ENCODE measurements at places on chromosomes 6 and 20.

DNA sequence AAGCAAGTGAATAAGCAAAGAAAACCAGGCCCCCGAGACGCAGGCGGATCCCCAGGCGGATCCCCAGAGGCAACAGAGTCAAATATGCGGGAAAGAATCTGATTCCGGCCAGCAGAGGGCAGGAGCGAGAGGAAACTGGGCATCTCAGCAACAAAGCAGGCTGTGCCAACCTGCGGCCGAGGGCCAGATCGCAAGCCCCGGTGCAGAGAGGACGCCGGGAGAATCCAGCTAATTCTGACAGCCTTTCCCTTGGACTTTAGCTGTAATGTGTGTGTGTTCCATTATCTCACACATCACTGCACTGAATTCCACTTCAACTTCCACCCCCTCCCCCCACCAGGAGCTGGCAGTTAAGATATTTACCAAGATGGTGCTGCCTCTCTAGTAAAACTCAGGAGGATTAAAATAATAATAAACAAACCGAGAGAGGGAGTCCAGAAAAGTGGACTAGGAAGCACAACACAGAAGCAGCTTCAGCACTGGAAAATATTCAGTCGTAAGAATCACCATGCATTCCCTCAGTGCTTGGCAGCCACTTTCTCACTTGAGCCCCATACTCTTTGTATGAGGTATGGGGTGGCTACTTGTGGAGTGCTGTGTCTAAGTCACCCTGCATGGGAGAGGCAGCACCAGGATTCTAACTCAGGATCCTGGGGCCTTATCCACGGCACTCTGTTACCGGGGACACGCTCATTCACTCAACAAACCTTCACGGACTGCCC is 66.2 kb upstream of the SNX9 start:
- DNase-seq: peak; percentile 89

DNA sequence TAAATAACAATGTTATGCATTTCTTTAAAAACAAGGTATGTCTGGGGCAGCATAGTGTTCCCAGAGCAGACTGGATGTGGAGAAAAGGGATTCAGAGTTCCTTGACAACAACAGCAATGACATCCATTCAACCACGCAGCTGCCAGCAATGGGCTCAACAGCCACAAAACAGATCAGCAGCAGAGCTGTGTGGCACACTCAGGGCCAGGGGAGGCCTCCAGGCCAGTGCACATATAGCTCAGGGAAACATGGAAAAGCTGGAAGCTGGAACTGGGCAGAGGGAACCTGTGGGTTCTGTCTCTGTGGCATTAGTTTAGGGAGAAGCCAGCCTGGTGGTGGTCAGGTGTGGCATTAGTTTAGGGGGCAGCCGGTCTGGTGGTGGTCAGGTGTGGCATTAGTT is 148.3 kb downstream of the SMOC2 start:
- no peak for DNase-seq

DNA sequence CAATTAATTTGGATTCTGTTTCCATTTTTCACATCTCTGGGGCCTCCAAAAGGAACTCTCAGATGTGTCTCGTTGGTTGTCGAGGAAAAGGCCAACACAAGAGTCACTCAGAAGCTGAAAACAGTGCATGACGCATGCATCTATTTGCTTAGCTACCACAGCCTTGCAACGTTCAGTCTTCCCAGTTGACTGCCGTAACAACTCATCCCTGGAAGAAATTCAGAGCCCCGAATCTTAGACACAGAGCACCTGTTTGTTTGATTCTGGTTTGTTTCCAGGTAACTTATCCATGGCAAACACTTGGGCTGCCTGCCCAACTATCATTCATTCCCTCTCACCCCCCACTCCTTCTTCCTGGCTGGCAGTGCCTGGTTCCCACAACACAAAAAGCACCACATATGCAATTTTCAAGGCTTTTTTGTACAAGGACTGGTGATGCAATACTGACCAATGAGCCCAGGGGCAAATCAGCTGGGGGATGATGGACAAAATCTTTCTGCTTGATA is 60.5 kb downstream of the ZMYND8 start:
- DNase-seq: no peak

DNA sequence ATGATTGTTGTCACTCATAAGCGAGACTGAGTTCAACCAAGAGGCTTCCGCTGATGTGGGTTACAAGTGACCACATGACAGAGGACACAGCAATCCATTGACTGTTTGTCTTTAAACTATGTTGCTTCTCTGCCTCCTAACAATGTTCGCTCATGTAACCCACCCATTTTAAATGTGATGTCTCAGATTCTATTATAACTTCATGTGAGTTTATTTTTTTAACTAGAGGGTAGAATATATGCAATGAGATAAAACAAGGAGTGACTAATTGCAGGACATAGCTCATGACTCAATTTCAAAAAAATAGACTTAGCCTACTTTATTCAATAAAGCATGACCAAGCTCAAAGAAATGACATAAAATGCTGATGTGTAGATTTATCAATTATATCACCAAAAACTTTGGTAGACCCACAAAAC is 119.2 kb upstream of the SASH1 start:
- no peak for DNase-seq

DNA sequence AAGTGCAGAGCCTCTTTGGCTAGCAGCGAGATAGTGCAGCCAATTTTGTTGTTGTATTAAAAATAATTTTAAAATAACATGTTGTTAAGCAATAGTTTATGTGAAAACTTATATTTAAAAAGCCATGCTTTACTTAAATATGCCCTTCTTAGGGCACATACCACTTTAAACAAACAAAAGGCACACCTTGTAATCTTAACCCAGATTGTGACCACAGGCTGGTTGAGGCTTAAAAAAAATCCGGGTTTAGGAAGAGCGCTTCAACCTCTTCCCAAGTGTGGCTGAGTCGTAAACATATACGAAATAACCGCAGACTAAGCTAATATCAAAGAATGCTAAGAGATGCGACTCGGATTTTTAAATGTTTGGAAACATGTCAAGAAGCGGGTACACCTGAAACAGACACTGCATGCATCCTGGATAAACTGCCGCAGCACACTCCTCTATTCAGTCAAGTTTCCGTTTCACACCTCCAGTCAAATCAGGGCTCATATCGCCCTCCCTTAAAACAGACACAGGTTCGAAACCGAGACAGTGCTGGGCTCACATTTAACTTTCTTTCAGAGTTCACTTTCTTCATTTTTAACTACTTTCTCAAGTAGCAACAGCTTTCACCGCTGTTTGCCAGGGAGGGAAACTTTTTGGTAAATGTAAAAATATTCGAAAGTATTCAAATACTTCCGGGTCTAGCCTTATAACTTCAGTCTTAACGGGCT is 1.5 kb downstream of the DEK start:
- peak; percentile 63 for DNase-seq

DNA sequence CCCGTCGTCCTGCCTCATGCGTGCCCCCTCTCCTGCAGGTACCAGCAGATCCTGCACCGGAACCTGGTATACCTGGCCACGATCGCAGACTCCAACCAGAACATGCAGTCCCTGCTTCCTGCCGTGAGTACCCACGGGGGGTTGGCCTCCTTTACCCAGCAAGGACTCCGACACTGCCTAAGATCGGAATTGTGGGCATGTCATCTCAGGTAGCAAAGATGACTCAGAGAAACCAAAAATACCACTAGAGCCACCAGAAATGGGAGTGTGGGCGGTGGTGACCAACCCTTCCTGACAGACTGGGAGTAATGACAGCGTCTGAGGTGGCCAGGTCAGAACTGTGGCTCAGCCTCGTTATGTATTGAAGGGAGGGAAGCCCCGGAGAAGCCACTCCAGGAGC is 16.3 kb downstream of the SS18L1 start:
- no peak for DNase-seq

GRCh38 chr20:61886721-61887595 is 178.7 kb downstream of the TAF4 start:
- DNase-seq: peak; percentile 53

GRCh38 chr6:170004585-170005210 is 253.3 kb downstream of the ERMARD start:
- no peak for DNase-seq

- no peak for DNase-seq
Observed at GRCh38 chr6:159898519-159898918, 7.7 kb downstream of the MAS1 start.
